NCI-H146 (cell line): ENCODE measurements at places on chromosomes 12 and 14.

DNA sequence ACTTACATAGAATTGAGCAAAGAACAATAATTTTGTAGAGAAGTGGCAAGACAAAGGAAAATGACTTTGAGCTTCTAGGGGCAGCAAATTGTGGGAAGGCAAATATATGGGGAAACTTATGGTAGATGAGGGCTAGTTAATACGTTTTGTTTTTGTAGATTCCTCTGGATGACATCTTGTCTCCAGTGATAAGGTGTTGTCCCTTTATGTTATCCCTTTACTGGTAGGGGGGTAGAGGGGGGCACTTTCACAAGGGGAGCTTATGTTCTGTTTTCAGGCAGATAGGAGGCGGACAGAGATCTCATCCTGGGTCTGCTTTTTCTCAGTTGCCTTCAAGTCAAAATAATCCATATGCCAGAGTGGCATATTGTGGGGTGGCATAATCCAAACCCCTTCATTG, 106.5 kb upstream of the AMIGO2 start:
- no peak for DNase-seq

GRCh38 chr12:104083769-104084475, 19.6 kb downstream of the HCFC2 start:
- DNase-seq = no peak

DNA sequence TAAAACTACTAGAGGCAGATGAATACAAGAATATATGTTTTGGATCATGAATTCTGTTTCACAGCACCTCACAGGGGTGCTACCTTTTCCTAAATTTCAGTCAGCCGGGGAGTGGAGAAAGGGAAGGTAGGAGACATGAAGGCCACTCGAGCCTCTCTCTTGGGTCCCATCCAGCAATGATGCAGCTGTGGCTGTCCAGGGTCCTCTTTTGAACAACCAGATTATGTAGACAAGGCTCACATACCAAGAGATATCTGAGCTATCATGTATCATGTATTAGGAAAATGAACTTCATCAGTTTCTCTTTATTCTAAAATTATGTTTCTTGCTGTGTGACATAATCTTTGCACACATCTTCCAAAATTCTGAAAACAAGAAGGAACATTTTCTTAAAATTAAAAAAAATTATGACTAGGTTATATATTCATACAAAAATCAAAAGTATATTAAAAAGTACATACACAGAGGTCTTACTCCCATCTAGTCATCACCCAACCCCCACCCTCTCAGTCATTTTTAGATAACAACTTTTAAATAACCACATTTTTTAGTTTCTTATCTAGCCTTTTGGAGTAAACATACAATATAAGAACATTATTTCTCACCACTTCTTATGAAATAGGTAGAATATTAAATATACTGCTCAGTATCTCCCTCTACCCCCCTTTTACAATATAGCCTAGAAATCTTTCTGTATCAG, 88.7 kb downstream of the ACADS start:
- DNase-seq = no peak

DNA sequence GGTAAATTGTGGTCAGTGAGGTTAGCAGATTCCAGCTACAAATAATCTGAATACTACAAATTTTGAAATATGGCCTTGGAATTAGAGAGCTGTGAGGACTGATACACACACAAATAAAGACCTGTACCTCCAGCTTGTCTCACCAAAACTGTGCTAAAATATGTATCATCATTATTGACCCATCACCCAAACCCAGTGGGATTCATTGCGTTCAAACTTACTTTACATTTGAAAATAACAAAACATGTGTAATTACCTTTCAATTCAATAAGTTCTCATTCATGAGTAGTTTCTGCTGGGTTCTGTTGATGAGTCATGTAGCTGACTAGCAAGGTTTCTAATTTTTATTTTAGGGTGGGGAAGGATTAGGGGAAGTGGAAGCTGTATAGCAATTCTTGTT, 170.9 kb downstream of the MSRB3 start:
- no peak for DNase-seq

DNA sequence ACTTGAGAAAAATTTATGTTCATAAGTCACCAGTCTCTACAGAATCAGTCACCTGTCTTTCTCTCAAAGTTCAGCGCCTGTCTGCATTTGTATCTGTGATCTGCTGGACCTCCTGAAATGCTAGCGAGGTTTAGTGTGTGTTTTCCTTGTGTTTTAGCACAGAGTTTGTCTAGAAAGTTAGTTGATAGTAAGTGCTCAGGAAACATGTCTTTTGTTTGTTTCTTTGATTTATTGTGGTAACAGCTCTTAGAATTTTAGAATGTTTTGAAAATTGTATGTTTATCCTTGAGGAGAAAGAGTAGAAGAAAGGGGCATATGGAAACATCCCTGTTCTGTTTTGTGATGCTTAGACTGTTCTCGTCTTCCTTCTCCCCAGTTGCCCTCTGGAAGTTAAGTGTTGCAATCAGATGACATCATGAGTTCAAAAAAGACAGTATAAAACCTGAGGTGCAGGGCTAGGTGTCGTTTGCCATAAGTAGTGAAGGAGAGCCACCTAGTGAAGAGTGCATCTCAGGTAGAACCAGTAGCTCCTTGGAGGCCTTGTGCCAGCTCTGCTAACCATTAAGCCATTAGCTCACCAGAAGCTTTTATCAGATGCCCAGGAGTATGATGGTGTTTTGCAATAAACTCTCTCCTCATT, 44.8 kb downstream of the FBXW8 start:
- peak; percentile 21 for DNase-seq

DNA sequence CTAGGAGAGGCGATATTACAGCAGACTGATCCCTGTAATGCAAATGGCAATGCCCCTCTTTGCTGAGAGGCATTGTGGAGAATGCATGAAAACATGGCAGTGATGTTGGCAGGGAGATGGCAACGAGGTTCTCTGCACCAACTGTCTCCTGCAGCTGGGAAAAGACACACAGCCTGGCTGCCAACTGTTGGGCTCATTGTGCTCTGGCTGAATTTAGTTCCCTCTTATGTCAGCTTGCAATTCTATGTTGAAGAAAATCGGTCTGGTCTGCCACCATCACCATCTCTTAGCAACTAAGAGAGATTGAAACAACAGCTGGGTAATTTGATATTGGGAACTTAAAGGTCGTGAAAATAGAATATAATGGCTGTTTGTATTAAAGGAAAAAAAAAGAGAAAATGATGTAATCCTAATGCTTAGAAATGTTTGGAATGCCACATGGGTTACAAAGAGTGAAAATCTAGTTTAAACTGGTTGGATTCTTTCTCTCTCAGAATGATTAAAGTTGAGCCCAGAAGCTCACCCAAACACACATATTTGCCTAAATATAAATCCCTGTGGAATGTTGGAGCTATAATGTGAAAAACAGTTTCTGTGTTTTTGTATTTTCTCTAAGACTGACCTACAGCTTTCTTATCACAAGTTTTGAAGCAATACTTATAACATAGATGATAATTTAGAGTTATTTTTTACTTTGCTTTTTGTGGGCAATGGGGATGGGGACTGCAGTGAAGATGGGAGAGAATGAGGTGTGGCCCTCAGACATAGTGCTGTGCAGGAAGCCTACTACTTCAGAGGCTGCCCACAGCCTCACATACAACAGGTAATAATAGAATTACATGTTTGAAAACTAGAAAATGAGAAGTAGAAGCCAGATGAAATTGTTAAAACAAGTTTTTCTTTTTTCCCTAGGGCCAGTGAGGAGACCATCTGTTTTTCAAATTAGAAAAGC, 143.7 kb downstream of the AKAP6 start:
- peak; percentile 23 for DNase-seq

DNA sequence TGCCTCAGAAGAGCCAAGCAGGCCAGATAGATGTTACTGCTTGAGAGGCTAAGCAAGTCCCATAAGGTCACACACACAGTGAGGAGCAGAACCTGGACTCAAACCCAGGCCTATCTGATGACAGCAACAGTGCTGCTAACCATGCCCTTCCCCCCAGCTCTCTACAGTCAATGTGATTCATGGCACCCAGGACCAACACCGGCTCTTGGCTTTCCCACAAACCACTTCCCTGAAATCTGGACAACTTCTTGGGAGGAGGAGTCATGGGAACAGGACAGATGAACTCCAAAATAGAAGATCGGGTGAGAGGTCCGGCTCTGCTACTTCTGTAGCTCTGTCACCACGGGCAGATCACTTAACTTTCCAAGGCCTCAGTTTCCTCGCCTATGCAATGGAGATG, 716 bp upstream of the PTGDR start:
- DNase-seq = no peak

DNA sequence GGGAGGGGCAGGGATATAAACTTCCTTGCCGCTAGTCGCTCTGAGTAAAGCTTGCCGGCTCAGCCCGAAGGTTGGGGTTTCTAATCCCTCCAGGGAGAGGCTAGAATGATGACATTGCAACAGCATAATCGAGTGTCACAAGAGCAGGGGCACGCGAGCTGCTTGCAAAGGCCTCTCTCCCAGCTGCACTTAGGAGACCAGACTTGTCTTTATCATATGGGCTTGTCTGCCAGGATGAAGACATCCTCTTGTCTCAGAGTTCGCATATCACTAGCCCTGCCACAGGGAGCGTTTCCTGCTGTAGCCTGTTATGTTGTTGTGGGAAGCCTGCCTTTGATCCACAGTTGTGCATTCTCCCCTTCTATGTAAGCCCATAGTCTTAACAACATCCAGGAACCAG, 180.0 kb downstream of the ESR2 start:
- no peak for DNase-seq

- no peak for DNase-seq
Measured at GRCh38 chr14:104034976-104035699, 50.4 kb upstream of the ASPG start.

DNA sequence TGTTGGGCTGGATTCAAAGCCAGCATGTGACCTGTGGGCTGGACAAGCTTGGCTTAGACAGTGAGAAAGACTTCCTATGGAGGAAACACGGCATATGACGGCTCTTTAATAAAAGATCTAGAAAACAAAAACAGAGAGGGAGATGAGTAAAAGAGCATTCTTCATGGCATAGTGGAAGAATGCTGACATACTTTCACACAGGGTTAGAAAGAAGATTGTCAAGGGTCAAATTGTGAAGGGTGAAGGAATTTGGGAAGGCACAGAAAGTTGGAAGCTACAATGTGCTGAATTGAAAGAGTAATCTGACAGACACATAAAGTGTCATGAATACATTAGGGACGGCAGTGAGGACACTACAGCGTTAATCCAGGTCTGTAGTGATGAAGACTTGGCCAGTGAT, 63.4 kb downstream of the GALNT4 start:
- no peak for DNase-seq

- DNase-seq = peak; percentile 76
Measured at GRCh38 chr14:60656686-60657455, 7.6 kb upstream of the SIX1 start.

DNA sequence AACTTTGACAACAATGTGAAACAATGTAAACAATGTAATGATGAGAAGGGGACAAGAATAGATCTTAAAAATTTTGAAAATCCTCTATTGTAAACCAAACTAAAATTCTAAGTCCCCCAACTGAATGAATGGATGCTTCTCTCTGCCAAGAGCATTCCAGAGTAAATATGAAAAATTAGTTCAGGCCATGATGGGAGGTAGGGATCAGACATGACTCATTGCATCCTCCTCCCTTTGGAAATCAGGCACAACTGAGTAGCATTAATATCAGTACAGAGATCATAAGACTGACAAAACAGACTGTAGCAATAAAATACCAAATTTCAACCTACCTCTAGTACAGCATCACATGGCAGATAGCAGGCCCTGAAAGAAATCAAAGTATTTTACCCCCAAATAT, 559.9 kb downstream of the C12orf50 start:
- DNase-seq = no peak

GRCh38 chr12:132525833-132526455, 36.0 kb downstream of the FBRSL1 start:
- no peak for DNase-seq

- DNase-seq = no peak
Measured at GRCh38 chr14:31843361-31844091, 233.6 kb upstream of the ARHGAP5 start.

- no peak for DNase-seq
Measured at GRCh38 chr12:96221391-96221790, 27.2 kb downstream of the ELK3 start.

DNA sequence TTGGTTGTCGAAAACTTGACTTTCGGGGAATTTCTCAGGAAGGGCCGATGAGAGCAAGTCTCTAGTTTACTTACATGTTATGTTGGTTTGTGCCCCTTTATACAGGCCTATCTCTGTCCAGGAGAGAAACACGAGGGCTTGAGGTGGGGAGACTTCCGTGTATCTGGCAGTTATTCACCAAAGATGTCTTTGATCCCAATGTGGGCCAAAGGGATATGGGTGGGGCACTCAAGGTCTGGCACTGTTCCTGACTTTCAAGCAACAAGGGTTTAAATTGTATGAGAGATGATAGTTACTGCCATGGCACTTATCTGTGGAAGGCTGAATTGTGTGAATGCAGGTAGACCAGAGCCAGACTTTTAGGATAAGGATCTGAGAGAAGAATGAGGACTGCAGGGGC, 137.2 kb upstream of the DHRS4 start:
- no peak for DNase-seq

DNA sequence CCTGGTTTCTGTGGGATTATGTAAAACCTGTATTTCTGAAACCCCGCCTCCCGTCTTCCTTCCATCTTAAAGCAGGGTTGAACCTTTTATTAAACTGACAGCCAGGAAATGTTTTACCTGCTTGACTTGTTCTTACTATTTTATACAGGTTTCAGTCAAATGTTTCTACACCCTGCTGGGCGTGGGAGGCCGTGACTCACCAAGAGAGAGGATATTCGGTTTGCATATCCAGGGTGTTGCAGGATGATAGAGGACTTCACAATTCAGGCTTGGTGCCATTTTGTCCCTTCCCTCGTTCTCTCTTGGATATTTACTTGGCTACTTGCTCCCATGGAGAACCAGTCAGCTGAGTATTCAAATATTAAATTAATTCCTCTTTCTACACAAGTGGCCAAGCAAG, 69.7 kb downstream of the ARF6 start:
- no peak for DNase-seq

GRCh38 chr14:93981316-93982229, 5.2 kb upstream of the ASB2 start:
- DNase-seq = no peak

DNA sequence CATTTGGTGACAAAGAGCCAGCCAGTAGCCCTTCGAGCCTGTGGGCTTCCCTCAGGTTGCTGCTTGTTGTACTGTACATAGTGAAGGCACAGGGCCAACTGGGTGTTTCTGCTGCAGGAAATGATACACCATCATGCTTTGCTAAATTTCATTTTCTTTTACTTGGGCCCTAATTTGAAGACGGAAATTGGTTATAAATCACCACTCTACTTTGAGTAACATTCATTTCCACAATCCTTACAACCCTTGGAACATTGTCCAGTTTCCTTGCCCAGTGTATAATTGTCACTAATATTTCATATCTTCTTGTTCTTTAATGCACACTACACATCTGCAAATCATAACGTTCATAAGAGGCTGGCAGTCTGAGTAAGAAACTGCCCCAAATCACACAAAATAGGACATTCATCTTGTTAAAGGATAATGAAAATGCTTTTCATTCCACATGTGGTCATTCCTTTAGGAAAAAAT, 30.2 kb downstream of the MSRB3 start:
- no peak for DNase-seq

- DNase-seq = peak; percentile 77
Measured at GRCh38 chr12:130715998-130716968, at the start of gene RIMBP2. Gene RIMBP2 (minus strand): TSS chr12:130716299. CDS start chr12:130479013, 237,286 bp downstream.

DNA sequence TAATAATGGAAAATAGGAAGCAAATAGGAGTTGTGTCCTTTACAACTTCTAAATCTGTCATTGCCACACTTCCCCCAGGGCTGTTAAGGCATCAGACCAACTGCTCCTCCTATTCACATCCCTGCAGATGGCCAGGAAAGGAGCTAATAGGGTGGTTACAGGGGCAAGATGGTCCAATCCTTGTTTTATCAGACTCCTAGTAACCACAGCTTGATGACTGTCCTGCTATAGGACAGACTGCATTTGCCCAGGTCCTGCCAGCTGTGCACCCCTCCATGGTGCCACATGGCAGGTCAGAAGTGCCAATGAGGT, 10.9 kb upstream of the KRT2 start:
- no peak for DNase-seq
